ENCODE measurements at places on chromosomes 12 and 14.

GRCh38 chr12:21751517-21751916 lies 23.0 kb downstream of the KCNJ8 start:
- no peak for DNase-seq

GRCh38 chr14:76904100-76904739 lies 78.0 kb downstream of the LRRC74A start:
- no peak for DNase-seq

- DNase-seq, result no peak
These were observed 341.8 kb downstream of the NRXN3 start for GRCh38 chr14:78512021-78512420.

DNA sequence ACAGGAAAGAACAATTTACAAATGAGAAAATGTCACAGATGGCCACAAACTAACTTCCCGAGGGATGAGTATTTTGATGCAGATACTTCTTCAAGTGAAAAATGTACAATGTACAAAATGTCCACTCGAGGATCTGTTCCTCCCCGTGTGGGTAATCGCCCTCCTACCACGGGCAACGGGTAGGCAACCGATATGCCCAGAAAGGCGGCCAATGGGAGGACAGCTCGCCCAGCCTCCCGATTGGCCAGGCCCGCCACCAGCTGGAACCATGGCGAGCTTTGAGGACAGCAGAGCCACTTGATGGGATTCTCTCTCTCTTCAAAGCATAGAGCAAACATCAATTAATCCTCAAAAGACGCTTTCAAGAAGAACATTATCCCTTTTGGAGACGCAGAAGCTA lies 42.3 kb downstream of the DPF3 start:
- no peak for DNase-seq

- no peak for DNase-seq
These were observed 18.0 kb upstream of the YARS2 start for GRCh38 chr12:32773691-32774090.

DNA sequence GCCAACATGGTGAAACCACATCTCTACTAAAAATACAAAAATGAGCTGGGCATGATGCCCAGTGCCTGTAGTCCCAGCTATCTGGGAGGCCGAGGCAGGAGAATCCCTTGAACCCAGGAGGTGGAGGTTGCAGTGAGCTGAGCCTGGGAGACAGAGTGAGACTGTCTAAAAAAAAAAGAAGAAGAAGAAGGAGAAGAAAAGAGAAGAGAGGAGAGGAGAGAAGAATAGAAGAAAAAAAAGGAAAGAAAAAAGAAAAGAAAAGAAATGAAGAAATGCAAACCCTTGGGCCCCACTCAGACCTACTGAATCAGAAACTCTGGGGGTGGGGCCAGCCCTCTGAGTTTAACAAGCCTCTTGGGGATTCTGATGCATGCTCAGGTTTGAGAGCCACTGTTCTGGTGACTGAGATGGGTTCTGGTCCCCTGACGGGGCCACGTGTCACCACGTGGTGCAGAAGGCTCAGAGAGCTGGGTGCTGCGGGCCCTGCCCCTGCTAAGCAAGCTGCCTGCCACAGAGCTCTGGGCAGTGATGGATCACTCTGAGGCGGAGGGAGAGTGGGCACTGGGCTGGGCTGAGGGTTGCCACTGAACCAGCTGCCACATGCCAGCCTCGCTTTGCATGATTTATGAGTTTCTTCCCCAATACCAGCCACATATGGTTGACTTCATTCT lies 37.5 kb downstream of the ERH start:
- DNase-seq, result no peak

GRCh38 chr12:86389949-86390348 lies 133.8 kb upstream of the MGAT4C start:
- DNase-seq, result no peak

DNA sequence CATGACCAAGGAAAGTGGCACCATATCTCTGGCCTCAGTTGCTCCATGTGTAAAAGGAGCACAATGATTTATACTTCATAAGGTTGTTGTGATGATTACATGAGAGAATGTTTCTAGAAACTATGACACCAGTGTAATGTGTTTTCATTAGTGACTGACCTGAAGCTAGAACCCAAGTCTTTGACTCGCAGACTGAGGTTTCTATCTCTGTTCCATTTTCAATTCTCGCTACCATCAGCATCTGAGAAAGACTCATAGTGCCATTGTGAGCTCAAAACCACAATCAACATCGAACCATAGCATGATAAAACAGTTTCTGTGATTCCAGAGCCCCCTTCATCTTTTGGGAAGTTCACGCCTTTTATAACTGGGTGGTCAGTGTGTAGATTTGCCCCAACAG lies 53.8 kb downstream of the STAB2 start:
- DNase-seq, result no peak

DNA sequence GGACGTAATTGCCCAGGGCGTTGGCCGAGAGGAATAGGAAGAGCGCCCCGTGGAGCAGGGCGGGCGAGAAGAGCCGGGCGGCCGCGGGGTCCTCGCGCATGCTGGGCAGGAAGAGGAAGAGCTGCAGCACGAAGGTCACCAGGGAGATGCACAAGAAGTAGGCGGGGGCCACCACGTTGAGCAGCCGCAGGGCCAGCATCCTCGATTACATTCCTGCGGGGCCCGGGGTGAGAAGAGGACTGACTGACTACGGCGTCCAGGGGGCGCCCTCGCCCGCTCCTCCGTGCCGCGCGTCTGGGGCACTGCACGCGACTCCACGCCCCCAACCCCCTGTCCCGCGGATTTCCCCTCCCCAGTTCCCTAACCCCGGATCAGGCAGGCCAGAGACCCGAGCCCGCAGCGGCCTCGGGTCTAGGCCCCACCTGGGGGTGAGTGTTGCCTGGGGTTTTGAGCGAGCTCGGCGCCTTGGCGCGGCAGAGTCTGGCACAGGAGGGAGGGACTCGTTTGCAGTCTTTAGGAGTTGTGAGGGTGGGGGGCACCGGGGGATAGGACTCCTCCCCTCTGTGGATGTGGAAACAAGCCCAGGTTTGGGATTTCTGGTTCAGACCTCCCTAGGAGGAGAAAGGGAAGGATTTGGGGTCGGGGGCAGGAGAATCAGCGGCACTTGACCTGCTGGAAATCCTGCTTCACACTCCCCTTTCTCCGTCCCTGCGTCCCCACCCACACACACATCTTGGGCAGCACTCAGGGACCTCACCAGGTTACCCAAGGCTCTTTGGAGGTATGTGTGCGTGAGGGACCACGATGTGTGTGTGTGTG lies 1.8 kb downstream of the ZDHHC22 start:
- peak; percentile 64 for DNase-seq

Data from SK-N-DZ (cell line).